ENCODE measurements at places on chromosomes 5 and 9.

- no peak for DNase-seq
These were observed 376.7 kb upstream of the RORB start for GRCh38 chr9:74120470-74120869.

GRCh38 chr5:132832612-132833011 lies 2.2 kb upstream of the SHROOM1 start:
- DNase-seq: no peak

DNA sequence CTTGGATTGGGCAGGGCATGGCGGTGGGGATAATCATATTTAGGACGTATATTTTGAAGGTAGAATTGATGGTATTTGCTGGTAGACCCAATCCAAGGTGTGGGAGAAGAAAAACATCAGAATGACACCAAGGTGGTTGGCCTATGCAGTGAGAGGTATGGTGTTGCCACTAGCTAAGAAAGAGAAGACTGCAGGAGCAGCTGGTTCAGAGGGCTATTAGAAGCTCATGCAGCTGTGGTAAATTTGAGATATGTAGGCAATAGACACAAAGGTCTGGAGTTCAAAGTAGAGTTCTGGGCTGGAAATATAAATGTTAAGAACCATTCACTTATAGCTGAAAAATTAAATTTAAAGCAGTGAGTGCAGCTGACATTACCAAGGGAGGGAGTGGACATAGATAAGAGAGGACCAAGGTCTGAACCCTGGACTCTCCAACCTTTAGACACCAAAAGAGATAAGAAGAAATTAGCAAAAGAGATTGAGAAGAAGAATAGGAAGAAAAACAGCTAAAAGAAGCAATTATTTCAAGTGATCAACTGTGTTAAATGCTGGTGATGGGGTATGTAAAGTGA lies 74.7 kb upstream of the FAM169A start:
- no peak for DNase-seq

DNA sequence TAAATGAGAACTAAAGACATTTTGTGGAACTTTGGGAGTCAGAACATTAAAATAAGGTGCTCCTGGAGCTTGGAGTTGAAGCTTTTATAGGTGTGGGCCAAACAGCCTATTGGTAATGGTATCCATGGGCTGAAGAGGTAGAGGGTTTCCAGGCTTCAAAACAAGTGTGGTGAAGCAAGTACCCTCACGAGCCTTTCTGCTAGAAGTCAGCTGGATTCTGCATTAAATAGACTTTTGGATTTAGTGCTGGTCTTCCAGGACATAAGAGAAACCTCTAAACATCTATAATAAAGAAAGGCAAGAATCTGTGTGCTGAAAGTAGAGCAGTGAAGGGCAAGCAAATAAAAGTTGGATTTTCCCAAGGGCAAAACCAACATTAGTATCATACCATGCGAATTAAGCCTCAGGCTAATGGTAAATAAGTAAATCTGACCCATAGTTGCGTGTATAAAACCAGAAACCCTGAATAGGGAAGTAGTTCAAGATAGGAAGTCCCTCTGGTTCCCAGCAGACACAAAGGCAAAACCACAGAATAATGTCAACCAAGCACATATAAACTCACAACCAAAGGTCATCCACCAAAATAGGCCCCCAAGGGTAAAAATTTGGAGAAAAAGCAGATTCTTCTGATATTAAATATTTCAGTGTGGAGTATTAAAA lies 306.3 kb downstream of the TLE4 start:
- no peak for DNase-seq

DNA sequence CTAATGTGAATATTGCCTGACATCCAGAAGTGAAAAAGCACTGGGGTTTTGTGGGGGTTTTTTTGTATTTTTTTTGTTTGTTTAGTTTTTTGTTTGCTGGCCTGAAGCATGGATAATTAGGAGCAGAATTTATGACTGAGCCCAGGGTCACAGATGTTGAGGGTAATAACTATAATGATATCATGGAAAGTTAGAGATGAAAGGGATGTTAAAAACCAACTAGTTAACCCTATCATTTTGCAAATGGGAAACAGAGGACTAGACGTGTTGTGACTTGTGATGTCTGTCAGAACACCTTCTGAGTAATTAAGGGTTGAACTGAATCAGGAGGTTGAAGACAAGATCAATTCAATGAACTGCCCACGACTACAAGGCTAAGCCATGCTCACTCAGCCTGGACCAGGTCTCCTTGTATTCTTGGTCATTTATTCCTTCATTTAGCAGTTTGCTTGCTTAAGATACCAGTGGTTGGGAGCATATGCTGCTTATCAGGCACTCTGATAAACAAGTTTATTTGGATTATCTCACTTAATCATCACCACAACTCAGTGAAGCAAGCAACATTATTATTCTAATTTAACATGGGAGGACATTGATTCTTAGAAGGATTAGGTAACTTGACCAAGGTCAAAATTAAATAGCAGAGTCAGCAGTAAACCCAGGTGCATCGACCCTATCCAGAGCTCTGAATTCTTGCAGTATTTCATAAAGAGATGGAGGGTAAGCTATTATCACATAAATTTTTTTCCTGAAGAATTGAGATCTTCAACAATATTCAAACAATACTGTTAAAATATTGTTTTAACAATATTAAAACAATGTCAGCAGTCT lies 75.7 kb upstream of the PIK3R1 start:
- no peak for DNase-seq

GRCh38 chr5:139776861-139777260 lies 18.7 kb upstream of the PSD2 start:
- DNase-seq: no peak

GRCh38 chr5:88426441-88426840 lies 157.8 kb upstream of the TMEM161B start:
- DNase-seq: no peak

DNA sequence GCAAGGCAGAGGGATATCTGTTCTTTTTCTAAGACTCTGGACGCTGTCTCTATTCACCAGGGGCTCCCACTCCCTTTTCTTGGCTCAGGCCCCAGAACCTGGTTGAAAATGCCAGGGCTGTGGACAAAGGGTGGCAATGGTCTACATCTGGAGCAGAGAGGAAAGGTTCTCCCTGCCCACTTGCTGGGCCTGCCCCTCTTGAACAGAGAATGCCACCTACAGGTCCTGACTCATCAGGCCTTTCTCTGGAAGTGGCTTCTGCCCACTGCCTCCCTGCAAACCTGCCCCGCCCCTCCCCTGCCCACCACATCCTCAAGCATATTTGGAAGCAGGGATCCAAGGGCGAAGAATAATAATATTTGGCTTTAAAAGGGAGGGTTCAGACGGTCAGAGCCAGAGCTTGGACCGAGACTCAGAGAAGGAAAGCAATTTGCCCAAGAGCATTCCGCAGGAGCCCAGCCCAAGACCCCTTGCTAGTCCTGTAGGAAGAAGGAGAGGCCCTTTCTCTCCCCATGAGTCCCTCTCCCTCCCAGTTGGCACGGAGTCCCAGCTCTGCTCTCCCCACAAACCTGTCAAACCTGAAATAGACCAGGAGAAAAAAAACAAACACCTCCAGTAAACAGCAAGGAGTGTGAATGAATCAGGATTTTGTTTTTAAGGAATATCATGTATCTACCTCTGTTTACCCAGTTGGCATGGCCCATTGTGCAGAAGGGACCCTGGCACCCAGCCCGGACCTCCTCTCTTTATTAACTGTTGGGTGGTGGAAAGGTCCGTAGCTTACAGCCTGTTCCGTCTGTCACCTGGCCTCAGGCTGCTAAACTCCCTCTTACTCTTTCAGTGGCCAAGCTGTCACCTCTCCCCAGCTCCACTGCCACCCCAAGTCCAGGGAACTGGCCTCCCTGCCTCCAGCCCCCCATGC lies 37.7 kb upstream of the STXBP1 start:
- DNase-seq: no peak

GRCh38 chr9:137613259-137613658 lies 5.5 kb upstream of the EHMT1 start:
- no peak for DNase-seq

GRCh38 chr5:167049771-167050567 lies 1241.5 kb upstream of the WWC1 start:
- DNase-seq: no peak

DNA sequence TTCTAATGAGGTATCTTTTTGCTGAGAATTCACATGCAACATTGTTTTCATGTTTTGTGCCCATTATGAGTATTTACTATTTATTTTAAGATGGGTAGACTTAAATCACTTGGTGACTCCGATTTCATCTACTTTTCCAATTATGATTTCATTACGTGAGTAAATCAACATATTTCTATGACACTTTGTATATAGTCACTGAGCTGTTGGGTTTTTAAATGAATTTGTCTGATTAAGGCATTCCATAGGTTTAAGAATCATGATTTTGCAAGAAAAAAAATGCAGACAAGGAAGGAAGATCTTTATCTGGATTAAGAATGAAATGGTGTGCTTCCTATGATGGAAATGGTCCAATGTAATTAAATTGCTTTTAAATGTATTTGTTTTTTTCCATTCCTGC lies 661.9 kb downstream of the ANXA1 start:
- no peak for DNase-seq

GRCh38 chr9:134575103-134575900 lies 66.3 kb upstream of the COL5A1 start:
- no peak for DNase-seq

DNA sequence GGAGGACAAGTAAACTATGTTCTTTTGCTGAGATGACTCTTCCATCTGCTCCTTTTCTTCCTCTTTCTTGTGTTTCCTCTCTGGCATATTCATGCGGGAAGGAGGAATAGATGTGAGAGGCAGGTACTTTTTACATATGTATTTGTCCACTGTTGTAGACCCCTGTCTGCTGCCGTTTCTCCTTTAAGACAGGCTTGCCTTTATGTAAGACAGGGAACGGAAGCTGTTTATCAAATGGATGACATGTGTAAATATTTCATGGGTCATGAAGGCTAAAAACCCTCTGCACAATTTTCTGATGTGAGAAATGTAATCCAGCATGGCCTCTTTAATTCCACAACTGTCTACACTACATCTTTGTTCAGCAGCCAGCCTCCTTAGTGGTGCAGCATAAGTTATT lies 1525.5 kb upstream of the NUDT12 start:
- DNase-seq: no peak

- no peak for DNase-seq
These were observed 13.9 kb upstream of the BTNL3 start for GRCh38 chr5:180974612-180975315.

DNA sequence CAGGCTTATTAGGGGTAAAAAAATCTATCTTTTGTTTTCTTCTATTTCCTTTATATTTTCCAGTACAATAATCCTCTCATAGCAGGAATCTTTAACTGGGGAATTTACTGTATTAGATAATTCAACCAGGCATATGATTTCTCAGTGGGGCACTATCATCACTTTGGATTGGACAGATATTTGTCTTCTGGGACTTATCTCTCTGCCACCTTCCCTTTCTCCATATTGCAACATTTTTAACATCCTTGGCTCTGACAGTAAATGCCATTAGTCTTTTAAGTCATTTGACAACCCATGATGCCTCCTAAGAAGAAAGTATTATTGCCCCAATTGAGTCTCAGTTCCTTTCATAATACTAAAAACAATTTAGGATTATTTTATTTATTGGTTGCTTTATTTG lies 304.1 kb downstream of the FGF10 start:
- no peak for DNase-seq

GRCh38 chr5:16559702-16560101 lies 57.1 kb downstream of the RETREG1 start:
- no peak for DNase-seq

DNA sequence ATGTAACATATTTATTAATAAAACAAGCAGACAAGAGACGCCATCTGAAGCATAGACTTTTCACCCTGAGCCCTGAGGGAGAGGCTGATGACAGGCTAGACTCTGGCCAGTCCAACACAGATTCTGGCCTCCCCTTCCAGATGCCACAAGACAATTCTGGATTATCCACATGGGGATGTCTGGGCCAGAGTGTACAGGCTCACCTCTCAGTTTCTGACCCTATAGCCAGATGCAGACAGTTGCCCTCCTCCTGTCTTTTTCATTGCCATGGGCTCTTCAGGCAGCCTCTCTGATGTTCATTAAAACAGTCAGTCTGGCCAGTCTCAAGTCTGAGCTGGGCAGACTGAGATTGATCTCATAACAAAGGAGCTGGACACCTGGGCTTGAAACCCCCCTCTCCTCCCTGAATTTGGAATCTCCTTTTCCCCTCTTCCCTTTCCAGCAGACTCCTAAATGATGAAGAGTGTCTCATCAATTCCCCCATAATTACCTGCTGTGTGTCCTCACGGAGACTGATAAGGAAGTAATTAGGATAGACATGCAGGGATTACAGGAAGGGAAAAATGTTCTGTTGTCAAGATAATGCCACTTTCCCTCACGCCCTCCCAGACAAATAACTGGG lies 89.6 kb downstream of the ASTN2 start:
- DNase-seq: no peak

GRCh38 chr5:157533011-157533481 lies 42.5 kb downstream of the ADAM19 start:
- DNase-seq: no peak

GRCh38 chr5:24986326-24986725 lies 341.5 kb upstream of the CDH10 start:
- no peak for DNase-seq

DNA sequence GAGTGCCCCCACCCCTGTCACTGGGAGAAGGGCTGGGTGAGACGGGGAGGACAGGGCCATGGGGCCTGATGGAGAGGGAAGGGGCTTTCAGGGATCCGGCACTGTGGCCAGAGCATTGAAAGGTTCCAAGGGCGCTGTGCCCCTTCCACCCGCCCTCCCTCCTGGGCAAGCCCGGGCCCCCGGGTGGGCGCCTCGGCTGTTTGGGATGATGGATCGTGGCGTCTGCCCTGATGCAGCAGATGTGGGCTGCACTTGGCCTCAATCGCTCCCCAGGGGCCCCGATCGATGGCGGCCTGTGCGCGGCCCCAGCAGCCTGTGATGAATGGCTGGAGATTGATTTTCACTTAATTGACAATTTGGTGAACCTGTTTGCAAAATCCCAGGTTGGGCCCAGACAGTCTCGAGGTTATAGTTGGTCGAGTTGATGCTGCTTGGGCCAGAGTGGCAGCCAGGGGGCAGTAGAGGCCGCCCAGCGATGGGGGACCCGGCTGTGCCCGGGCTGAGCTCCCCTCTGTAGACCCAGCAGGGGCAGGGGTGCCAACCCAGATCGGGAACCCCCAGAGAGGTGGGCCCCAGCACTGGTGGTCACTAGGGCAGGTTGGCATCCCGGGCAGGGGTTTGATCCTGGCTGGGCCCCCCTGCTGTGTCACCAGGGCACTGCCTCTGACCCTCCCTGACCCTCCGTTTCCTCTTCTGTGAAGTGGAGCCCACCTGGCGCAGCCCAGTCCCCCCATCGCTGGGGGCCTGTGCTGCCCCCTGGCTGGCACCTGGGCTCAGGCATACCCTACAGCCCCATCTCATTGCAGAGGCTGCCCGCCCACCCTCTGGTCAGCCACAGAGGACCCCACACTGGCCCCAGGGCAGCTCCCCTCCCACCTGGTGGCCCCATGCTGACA lies 34.7 kb downstream of the LHX3 start:
- peak; percentile 69 for DNase-seq

Measured in activated naive CD4-positive, alpha-beta T cell treated with anti-CD3 and anti-CD28 coated beads, Interleukin-2, amount 50 U/mL, for 72 hours (primary cell).